Stimulated activated naive CD4-positive, alpha-beta T cell (primary cell): ENCODE measurements at places on chromosomes 12 and 14.

DNA sequence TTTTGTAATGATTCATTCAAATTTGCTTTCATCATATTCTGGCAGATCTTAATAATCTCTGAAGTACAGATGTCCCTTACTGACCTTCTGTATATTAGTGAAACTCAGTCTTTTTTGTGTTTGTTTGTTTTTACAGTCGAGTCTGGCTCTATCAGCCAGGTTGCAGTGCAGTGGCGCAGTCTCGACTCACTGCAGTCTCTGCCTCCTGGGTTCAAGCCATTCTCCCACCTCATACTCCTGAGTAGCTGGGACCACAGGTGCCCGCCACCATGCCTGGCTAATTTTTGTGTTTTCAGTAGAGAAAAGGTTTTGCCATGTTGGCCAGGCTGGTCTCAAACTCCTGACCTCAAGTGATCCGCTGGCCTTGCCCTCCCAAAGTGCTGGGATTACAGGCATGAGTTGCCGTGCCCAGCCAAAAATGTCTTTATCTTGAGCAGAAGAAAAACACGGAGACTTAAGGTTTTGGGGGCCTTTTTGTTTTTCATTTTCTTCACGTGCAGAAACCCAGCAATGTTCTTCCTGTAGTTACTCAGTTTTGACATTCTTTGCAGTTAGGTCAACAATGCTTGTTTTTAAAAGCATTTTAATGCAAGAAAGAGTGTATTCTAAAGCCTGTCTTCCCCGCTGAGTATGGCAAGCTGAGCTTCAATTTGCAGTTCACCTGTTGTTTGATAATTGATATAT, 79.5 kb downstream of the FAR2 start:
- no peak for DNase-seq

DNA sequence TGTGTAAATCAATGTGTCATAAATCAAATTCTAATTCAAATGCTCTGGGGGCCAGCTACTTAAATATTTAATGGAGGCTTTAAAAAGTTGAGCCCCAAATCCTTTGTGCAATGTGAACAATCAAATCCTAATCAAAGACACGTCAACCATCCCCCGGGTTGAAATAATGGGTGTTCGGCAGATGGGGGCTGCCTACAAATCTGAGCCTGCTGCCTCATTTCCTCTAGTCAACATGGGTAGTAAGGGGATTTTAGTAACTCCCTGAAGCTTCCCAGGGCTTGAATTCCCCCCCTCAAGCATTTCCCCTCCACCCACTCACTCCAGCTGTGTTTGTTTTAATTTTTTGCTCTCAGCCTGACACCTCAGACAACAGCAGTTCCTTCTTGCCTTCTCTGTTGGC, 37.8 kb downstream of the SRRM4 start:
- DNase-seq: no peak

DNA sequence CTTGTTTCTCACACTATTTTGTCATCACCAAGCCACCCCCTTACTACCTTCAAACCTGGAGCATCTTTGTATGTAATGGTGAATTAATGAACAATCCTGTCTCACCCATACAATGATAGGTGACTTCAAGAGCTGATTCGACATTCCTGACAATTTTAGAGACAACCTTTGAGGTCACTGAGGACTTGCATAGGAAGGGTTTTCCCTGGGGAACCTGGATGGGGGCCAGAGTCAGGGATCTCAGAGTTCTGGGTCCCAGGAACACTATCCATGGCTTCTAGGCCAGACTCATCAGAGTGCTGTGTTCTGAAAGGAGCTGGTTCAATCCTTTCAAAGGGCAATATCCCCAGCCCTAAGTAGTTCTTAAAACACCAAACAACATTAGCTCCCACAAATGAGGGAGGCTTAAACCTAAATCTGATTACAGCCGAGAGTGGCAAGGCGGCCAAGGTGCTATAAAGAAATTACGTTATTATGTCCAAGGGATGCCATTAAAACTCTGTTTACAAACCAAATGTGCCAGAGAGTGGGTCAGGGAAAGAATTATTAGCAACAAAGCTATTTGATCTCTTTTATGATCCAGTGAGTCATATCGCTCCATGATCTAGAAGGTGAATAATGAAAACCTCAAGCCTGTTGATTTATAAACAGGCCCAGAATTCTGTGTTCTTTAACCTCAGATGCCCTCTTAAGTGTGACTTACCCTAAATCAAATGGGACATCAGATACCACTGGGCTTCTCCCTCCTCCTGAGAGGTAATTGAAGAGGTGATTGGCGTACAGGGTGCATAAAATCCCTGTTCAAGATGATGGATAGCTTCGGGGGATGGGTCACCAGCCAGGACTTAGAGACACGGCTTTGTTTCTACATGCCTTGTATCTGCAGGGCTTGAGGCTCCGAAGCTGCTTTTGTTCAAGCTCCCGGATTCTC, 230.2 kb upstream of the TBX3 start:
- DNase-seq: no peak

- no peak for DNase-seq
Measured at GRCh38 chr12:111267144-111267543, 101.8 kb downstream of the PHETA1 start.

DNA sequence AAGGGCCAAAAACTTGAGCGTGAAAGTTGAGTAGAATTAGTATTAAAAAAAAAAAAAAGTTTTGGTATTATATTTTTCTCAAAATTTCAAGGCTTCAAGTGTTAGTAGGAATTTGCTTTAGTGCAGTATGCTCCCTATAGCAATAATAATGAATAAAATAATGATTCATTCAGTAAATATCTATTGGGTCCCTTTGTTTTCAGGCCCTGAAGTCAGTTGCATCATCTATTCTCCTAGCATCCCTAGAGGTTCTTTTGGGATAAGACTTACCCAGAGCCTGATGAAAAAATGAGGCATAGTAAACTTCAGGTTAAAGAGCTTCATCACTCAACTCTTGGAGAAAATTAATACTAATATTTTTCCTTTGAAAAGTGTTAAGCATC, 1.1 kb downstream of the KMT5A start:
- DNase-seq: no peak

DNA sequence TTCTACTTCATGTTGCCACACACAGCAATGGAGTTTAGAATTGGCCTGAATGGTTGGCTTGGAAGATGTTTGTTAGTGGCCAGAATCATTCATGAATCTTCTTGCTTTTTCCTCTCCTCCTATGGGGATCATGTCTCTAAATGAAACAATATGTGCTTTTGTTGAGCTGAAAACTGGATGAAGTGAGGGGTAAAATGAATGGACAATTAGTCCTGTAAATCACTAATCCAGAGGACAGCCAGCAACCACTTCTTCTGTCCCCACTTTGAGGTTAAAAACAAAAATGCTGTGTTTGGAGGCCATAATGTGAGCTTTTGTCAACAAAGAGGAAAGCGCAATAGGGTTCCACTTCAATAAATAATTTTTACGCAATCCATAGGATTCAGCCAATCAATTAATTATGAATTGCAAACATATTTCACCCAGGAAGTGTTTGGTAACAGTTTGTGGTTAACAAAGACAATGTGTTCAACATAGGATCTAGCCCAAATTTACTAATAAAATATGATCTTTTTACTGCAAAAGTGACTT, 30.3 kb upstream of the AMIGO2 start:
- DNase-seq: no peak

DNA sequence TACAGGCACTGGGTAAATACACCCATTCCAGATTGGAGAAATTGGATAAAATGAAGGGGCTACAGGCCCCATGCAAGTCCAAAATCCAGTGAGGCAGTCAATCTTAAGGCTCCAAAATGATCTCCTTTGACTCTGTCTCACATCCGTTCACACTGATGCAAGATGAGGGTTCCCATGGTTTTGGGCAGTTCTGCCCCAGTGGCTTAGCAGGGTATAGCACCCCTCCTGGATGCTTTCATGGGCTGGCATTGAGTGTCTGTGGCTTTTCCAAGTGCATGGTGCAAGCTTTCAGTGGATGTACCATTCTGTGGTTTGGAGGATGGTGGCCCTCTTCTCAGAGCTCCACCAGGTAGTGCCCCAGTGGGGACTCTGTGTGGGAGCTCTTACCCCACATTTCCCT, 427.2 kb downstream of the TRHDE start:
- no peak for DNase-seq

- no peak for DNase-seq
Measured at GRCh38 chr12:104219361-104219892, 3.8 kb downstream of the TXNRD1 start.

DNA sequence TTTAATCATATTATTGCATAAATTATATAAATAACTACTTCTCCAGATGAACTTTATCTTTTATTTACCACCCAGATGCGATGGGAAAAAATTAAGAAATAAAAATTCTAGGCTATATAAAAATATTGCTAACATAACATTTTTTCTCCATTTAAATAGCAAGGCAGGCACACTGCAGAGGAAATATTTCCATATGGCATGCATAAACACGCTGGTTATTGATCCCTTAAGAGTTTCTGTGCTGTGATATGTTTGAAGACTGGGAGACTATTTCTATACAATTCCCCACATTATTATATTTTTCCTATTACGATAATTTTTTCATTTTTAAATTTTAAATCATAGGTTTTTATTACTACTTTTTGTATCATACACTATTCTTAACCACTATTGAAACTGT, 131.5 kb downstream of the C12orf50 start:
- DNase-seq: no peak

- no peak for DNase-seq
Measured at GRCh38 chr12:77924703-77925102, 94.0 kb downstream of the NAV3 start.

DNA sequence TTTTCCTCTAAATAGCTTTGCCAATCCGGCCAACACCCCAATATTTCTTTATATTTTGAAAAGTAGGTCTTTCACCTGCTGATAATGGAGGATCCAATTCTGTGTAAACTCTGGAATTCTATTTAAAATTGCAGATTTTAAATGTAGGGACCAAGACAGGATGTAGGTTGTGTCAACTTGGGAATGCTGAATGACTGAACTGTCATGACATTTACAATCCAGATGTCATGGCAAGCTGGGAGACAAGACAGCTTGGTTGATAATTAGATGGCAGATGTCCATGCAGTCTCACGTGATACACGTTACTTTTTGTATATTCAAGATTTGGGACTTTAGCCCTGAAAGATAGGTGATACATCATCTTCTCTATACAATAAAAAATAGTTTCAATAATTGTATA, 477.2 kb downstream of the DIO2 start:
- DNase-seq: no peak

DNA sequence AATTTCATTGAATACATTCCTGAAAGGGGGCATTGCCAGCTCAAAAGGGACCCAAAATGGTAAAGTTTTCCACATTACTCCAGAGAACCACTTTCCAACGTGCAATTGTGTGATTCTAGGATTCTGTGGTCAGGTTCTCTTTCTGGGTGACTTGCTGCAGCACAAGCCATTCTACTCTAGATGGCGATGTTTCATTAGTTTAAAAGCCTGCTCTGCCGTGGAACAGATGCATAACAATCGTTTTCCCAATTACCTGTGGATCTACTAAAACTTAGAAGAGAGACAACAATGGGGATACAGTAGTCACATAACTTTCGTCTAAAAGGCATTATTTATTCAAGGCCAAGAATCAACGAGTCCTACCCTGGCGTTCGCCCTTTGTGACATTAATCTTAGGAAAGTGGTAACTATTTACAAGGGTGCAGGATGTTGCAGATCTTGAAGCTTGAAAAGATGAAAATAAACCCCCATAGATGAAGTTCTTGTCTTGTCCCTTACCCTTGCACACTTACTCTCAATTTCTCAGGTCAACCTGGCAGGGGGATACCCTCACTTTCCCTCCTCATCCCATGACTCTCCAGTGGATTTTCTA, 400.9 kb downstream of the SNAPC1 start:
- DNase-seq: no peak

GRCh38 chr12:132638541-132639408, 20.2 kb downstream of the P2RX2 start:
- DNase-seq: no peak

DNA sequence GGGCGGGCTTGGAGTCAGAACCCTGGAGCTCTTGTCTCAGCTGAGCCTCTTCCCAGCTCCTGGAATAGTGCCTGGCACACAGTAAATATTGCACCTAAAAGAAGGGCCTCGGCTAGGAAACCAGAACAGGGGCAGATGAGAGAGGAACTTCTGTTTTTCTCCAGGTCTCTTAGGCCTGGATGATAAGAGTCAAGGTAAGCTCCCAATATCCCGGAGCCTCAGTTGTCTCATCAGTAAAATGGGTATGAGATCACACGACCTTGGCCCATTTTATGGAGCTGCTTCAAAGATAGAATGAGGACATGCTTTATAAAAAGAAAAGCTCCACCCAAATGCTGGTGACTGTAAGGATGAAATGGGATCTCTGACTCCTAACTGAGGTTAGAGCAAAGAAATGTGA, 202.2 kb downstream of the TTC7B start:
- DNase-seq: no peak

- no peak for DNase-seq
Measured at GRCh38 chr12:132190012-132190755, 45.9 kb downstream of the NOC4L start.
